ENCODE measurements at places on chromosomes 6 and 20.

- no peak for DNase-seq
These were observed 8.6 kb downstream of the SYNDIG1 start for GRCh38 chr20:24477831-24478547.

DNA sequence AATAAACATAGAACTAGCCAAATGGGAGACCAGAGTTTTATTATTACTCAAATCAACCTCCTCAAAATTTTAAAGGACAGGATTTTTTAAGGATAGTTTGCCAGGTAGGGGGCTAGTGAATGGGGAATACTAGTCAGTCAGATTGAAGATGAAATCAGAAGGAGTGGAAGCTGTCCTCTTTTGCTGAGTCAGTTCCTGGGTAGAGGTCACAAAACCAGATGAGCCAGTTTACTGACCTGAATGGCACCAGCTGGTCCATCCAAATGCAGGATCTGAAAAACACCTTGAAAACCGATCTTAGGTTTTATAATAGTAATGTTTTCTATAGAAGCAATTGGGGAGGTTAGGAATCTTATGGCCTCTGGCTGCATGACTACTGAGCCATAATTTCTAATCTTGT is 558.2 kb downstream of the PKHD1 start:
- DNase-seq, result peak; percentile 31

- DNase-seq, result peak; percentile 96
These were observed 23.6 kb downstream of the FOXQ1 start for GRCh38 chr6:1335367-1336037.

GRCh38 chr6:121274666-121275295 is 59.5 kb downstream of the TBC1D32 start:
- DNase-seq, result no peak

DNA sequence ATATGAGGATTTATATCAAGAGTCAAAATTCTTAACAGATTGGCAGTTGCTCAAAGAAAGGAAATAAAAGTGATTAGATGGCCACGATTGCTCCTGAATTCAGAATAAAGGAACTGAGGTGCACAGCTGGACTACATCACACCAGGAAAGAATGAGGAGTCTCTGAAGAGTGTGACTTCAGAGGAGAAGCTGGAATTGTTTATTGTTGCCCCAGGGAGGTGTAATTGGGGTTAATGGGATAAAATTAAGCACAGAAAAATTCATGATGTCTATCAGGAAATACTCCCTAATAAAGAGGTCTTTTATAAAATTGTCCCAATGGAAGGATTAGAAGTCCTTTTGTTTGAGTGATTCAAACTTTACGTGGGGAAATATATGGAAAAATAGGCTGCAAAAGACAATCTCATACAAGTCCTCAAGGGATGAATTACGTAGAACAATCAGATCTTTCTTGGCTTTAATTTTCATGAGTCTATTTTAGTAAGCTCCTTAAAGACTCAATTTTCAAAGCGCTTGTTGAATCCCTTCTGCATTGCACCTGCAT is 208.6 kb upstream of the RNF217 start:
- DNase-seq, result no peak

DNA sequence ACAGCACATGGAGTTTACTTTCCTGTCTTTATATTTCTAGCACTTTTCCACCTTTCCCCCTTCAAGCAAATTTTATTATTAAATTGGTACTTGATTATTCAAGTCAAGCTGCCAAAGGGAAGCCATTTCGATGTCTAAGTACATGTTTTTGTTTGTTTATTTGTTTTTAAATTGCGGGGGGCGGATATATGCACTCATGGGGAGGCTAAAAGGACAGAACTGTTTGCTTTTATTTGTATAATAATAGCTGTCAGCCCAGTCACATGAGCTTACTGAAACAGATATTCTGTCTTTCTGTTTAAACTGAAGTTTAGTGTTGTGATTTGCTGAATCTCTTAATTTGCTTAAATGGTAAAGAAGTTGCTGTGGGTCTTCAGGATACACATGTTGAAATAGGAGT is 49.6 kb upstream of the PLCG1 start:
- DNase-seq, result no peak

DNA sequence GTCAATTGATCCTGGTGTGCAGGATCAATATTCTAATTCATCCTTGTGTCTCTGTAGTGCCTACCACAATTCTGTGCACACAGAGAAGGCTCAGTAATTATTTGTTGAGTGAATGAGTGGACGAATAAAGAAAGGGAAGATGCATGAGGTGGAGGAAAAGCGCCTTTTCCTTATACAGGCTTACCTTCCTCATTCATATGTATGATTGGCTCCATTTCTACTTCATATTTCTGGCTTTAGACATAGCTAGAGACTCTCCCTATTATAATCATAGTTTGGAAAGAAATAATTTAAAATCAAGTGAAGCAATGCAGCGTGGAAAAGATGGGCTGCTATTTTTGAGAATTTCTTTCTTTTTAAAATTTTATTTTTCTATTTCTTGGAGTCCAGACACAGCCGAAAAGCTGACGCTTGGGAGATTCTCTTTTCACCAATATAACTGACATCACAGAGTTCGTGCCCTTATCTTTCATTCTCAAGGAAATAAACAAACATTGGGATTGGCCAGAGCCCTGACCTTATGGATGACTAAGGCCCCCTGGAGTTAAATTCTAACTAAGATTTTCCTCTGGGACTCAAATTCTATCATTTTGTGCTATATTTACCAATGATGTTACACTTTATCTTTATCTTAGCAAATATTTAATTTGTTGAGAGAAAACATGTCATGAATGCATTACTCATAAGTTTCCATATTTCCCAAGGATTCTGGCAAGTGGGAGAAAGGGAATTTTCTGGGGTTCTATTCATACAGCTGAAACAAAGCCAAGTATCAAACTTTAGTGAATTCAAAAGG is 48.1 kb downstream of the PRL start:
- peak; percentile 70 for DNase-seq

GRCh38 chr6:45803071-45803470 is 212.6 kb downstream of the CLIC5 start:
- DNase-seq, result no peak

GRCh38 chr20:46823271-46823751 is 71.3 kb upstream of the EYA2 start:
- DNase-seq, result no peak

DNA sequence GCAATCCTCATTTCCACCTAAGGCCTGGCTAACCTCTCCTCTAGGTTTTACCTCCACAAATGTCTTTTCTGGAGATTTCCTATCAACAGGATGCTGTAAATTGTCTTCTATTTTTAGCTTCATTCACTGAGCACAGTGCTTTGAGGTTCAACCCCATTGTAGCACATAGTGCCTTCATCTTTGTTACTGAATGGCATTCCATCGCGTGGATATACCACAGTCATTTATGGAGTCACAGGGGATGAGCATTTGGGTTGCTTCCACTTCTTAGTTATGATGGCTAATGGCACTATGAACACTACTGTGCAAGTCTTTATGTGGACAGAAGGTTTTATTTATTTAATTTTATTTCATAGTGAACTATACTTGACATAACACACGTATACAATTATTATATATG is 387.1 kb downstream of the SMOC2 start:
- DNase-seq, result no peak

- no peak for DNase-seq
These were observed 17.6 kb downstream of the HLA-DOB start for GRCh38 chr6:32799168-32799567.

DNA sequence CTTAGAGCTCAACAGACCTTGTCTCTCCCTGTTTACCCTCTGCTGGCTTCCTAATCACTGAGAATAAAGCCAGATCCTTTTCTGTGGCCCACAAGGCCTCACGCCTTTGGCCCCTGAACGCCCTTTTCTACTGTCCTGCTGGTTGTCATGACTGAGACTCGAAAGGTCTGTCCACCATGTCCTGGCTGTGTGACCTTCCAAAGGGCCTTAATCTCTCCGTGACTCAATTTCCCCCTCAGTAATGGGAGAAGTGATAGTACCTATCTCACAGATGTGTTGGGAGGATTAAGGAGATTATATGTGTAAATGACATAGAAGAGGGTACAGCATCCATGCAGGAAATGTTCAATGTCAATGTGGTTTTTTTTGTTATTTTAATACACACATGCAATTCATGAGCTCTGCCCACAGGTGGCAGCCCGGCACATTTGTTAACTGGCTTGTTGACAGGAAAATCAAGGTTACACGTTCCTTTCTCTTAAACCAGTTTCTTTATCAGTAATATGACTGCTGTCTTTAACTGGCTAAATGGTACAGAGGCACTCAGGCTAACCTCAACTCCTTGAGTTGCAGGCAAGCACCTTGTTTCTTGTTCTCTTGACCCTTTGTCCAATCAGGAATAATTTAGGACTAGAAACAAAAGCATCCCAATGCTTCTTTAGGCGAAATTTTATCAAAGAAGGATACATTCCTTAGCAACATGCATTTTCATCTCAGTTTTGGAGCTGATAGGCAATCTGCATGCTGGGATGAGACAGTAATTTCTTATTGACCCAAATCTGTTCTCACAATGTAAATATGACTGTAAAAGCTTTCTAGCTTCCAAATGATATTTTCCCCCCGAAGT is 16.6 kb downstream of the SLC22A1 start:
- DNase-seq, result peak; percentile 65

GRCh38 chr20:62761759-62762131 is 34.5 kb upstream of the MRGBP start:
- DNase-seq, result no peak

DNA sequence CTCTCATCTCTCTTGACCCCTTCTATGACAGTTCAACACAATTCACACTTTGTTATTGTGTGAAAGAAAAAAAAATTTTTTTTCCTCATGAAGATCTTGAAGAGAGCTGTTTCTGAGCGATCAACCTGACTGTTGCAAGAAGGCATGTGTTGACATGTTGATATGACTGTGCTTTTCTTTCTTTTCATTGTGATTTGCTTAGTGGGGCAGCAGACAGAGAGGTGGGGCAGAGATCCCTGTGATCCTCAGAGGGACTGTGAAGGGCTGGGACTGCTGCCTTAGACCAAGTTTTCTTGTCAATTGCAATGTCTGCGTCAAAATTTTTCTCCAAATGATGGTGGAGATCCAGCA is 70.8 kb upstream of the IYD start:
- peak; percentile 94 for DNase-seq

DNA sequence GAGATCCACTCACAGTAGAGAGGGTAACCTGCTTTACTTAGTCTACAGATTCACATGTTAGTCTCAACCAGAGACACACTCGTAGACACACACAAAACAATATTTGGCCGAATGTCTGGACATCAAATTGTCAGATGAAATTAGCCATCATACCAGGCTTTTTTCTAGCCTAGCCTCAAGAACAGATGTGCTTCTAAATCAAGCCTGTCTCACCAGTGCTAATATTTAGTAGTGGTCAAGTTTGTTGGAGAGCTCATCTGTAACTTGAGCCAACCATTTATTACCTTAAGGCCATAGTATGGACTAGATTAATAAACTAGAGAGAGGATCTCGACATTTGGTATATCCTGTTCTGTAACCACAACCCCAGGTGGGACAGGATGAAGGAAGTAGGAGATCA is 1118.8 kb upstream of the MAP3K7 start:
- no peak for DNase-seq

GRCh38 chr20:17304774-17305173 is 77.9 kb downstream of the PCSK2 start:
- DNase-seq, result no peak

- peak; percentile 29 for DNase-seq
These were observed 47.4 kb downstream of the LGSN start for GRCh38 chr6:63272397-63272796.

DNA sequence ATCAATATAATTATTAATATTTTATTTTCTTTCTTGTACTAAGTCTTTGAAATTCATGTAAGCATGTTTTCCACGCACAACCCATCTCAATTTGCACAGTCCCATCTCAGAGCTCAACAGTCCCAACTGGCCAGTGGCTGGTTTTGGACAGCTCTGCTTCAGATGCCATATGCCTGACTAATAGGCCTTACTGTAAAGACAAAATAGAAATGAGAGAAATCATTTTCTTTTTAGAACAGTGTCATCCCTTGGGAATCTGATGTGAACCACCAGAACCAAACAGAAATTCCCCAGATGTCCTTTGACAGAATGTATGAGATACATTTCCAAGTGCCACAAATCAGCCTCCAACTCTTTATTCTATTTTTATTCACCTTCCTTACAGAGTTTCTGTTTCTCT is 338.9 kb downstream of the ESR1 start:
- DNase-seq, result no peak

DNA sequence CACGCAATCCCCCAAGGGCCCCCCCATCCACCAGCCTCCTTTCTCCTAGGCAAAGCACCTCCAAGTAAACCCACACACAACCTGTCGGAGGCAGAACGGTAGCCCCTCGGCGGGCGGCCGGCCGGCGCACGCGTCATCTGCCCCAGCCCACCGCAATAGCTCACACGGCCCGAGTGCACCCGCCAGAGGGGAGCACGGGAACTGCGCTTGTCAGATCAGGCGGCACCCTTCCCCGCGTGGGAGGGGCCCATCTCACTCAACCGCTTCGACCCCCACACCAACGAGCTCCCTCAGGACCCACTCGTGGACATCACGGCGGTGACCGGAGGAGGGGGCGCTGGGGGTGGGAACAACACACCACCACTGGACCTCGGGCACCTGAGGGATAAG is 767.9 kb upstream of the DEFB115 start:
- DNase-seq, result no peak

- DNase-seq, result no peak
These were observed 73.2 kb downstream of the QRSL1 start for GRCh38 chr6:106702451-106703110.

All from bronchial epithelial cell (primary cell).